ENCODE measurements at places on chromosomes 2 and 18. TPM values are rescaled to one million over a fixed set of nuclear protein-coding genes. Genes with fewer than 3 reads are reported as not detected.
A peak's percentile ranks its signal among the peaks of the same experiment; 100 is the strongest.

GRCh38 chr2:162215162-162215561, 28.1 kb downstream of the FAP start:
- DNase-seq: no peak
- H3K27ac ChIP-seq: no peak overlapping the region
- H3K27me3 ChIP-seq: peaks cover 11% of the 10 kb centered on the region
- no peaks in the 10 kb centered on the region for H3K4me1 ChIP-seq
- no peaks in the 10 kb centered on the region for H3K36me3 ChIP-seq
- H3K4me3 ChIP-seq: no peak overlapping the region

The RNF125 gene
- 43.3 TPM for total RNA-seq

DNA sequence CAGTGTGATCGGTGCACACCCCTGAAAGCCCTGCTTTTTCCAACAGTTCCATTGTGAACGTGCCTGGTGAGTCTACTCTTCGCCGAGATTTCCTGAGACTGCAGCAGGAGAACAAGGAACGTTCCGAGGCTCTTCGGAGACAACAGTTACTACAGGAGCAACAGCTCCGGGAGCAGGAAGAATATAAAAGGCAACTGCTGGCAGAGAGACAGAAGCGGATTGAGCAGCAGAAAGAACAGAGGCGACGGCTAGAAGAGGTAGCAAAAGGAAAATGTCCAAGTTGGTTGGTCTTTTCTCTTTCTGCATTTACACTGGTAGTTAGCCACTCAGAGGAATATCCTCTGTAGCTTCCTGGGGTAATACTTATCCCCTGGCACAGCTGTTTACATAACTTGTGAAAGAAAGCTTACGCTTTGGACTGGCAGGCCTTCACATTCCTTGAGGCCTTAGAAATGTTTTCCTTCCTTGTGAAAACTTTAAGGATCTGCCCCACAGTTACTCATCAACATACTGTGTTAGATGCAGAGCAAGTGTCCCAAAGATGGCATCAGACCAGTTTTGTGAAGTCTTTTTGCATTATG, 146.6 kb downstream of the MAP4K4 start:
- no peaks in the 10 kb centered on the region for H3K27me3 ChIP-seq
- peaks cover 23% of the 10 kb centered on the region for H3K36me3 ChIP-seq
- H3K27ac ChIP-seq: no peak overlapping the region
- DNase-seq: no peak
- H3K4me3 ChIP-seq: no peak overlapping the region

DNA sequence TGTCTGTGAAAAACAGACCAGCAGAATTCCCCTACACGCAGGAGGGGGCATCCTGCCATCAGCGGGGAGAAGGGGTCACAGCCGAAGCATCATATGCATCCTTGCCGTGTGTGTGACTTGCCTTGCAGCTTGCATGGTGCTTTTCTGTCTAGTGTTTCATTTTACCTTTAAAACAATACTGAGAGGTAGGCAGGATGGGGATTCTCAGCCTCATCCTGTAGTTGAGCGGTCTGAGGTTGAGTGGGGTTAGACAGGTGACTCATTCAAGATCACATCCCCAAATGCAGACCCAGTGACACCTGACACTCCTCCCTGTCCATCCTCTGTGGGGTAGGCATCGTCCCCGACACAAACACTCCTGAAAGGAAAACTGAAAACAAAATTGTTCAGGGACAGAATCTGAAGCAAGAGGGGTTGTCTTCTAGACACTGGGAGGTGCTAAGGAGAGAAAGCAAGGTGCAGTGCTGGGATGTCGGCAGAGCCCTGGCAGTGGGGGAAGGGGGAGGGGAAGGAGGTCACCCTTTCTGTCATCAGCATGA, 7.9 kb downstream of the ARL4C start:
- no peaks in the 10 kb centered on the region for H3K27me3 ChIP-seq
- DNase-seq: peak; percentile 82
- H3K4me3 ChIP-seq: peak overlapping the region; percentile 98
- peaks cover 91% of the 10 kb centered on the region for H3K4me1 ChIP-seq

The RAD51AP2 gene
- not detected for total RNA-seq

GRCh38 chr2:67930156-67930555, 132.6 kb downstream of the C1D start:
- H3K27ac ChIP-seq: no peak overlapping the region
- H3K36me3 ChIP-seq: no peaks in the 10 kb centered on the region
- no peak for DNase-seq
- H3K4me1 ChIP-seq: no peaks in the 10 kb centered on the region
- no peak overlapping the region for H3K4me3 ChIP-seq

DNA sequence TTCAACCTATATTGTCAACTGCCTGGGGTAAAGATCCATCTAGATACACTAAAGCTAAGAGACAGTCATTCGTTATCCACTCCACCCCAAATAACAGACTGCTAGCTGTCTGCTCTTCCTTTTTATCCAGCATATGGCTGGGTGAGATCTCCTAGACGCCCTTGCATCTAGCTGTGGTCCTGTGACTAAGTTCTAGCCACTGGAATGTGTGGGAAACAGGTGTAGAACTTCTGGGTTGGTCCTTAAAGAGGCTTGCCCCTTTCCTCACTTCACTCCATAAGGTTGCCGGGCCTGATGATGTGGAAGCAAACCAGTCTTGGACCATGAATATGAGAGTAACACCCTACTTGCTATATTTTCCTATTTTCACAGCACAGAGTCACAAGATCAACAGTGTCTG, 3.2 kb downstream of the COA5 start:
- peak overlapping the region; percentile 64 for H3K27ac ChIP-seq
- no peaks in the 10 kb centered on the region for H3K27me3 ChIP-seq
- peaks cover 47% of the 10 kb centered on the region for H3K4me1 ChIP-seq
- H3K36me3 ChIP-seq: peaks cover 15% of the 10 kb centered on the region

DNA sequence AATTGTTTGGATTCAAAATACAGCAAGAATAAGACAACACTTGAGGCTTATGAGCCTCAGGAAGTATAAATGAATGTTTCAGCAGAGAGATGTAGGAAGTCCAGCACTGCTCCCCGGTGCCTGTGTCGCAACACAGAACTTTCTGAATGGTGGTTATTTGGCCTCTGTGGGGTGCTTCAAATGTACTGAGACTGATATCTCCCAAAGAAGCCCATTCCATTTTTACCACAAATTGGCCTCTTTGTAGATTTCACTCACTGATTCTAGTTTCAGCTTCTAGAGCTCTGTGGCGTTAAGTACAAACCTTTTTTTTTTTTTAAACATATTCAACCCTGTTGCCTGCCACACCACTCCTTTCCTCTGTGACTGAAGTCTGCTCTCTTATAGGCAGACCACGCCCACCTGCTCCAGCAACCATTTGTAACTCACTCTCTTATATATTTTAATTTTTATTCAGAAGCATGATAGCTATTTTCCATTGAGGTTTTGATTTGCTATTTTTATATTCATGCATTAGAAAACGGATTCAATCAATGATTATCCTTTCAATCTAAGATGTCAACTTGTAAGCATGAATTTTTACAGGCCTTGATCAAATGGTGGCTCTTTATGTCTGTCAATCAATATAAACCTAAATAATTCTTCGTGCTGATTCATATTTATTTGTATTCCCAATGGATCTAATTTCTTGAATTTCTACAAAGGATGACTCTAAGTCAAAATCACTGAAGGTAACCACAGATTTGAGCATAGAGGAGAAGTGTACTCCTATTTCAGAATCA, 277.1 kb upstream of the CCDC68 start:
- no peaks in the 10 kb centered on the region for H3K36me3 ChIP-seq
- H3K27ac ChIP-seq: no peak overlapping the region
- H3K4me3 ChIP-seq: no peak overlapping the region

DNA sequence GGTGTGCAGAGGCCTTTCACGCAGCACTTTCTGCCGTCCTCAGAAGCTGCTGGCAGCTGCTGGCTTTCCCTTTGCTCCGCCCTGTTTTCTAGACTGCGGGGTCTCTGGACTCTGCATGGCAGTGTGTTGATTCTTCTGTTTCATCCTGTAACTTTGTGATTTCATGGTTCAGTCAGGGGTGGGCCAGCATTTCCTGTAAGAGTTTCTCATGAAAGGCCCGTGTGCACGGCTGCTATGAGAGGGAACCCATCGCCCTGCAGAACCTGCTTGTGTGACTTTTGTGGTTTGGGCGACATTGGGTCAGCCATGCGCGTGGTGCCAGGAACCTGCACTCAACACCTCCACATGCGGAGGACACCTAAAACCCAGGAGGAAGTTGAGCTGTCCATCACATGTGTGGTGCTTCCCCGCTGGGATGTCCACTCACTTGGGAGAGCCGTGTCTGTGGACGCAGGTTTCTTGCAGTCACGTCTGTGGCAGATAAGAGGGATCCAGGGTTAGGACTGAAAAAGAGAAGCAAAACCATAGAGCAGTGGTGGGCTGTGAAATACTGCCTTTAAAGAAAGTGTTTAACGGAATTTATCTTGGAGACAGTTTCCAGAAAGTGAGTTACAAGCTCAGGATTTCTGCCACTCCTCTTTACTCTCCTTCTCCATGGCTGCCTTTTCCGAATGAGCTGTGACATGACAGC, 167.3 kb upstream of the ALKAL2 start:
- H3K27ac ChIP-seq: no peak overlapping the region
- H3K4me1 ChIP-seq: peaks cover 44% of the 10 kb centered on the region
- peaks cover 37% of the 10 kb centered on the region for H3K27me3 ChIP-seq
- peaks cover 2% of the 10 kb centered on the region for H3K36me3 ChIP-seq
- no peak overlapping the region for H3K4me3 ChIP-seq

DNA sequence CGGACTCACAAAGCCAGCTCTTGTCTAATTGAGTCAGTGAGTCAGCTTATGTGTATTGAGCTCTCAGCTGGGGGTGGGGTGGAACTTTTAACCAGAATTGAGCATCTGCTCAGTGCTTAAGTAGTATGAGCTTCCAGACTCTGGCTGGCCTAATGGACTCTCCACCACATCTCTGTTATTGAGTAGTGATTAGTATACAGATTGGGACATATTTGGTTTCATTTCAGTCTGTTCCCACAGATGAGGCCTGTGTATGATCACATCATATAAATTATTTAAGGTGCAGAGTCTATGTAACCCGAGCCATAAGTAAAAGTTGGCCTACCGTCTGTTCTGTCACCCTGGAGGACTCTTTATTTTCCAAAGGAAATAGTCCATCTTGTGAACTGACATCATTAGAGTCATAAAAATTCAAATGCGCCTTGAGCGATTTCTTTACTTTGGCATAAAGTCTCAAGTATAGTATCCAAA, 152.1 kb downstream of the THSD7B start:
- H3K4me1 ChIP-seq: no peaks in the 10 kb centered on the region
- no peaks in the 10 kb centered on the region for H3K36me3 ChIP-seq
- H3K27ac ChIP-seq: no peak overlapping the region

DNA sequence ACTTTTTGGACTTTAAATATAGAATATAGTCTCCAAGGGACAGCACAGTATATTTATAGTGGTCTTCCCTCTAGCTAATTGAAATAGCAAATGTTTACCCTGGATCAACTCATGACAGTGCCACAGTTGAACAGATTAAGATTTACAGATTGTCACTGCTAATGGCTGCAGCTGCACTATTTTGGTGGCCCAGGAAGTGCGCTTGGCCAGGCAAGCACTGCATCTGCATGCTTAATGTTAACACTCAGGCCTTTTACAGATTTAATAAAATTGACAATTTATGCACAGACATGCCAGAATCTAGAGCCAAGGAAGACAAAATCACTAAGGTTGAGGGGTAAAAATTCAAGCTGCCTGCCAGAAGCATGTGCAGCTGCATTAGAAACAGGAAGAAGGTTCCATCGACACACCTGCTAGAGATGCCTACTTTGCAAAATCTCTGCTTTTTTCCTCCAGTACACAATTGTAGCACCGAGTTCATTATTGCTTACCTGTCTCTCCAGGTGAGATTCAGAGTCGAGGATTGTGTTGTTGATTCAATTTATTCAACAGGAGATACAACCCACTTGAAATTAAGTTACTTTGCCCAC, 1042.3 kb upstream of the NRXN1 start:
- no peak overlapping the region for H3K27ac ChIP-seq
- H3K4me1 ChIP-seq: no peaks in the 10 kb centered on the region
- no peak for DNase-seq
- no peak overlapping the region for H3K4me3 ChIP-seq
- H3K27me3 ChIP-seq: no peaks in the 10 kb centered on the region

GRCh38 chr2:215397632-215398341, 38.1 kb downstream of the FN1 start:
- peaks cover 25% of the 10 kb centered on the region for H3K27me3 ChIP-seq
- H3K36me3 ChIP-seq: no peaks in the 10 kb centered on the region
- no peak for DNase-seq
- no peaks in the 10 kb centered on the region for H3K4me1 ChIP-seq

The ZSWIM2 gene
- not detected for total RNA-seq

DNA sequence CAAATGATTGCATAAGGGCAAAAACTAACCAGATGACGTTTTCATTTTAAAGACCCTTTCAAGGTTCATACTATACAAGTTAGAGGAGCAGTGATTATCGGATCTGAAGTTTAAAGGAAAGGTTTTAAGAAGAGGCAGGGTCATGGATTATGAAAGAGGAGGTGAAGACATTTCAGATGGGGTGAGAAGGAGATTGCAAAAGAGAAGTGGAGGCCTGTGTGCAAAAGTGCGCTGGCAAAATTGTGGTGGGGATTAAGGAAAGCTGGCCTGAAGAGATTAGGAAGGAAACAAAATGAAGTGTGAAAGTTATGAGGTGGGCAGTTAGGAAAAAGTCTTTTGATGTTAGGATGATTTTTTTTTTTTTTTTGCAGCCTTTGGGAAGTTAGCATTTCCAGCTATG, 935.7 kb upstream of the FAM98A start:
- H3K27ac ChIP-seq: no peak overlapping the region
- H3K4me1 ChIP-seq: no peaks in the 10 kb centered on the region
- H3K27me3 ChIP-seq: no peaks in the 10 kb centered on the region
- no peak overlapping the region for H3K4me3 ChIP-seq

The ANKRD36 gene
- total RNA-seq: 36.1 TPM

DNA sequence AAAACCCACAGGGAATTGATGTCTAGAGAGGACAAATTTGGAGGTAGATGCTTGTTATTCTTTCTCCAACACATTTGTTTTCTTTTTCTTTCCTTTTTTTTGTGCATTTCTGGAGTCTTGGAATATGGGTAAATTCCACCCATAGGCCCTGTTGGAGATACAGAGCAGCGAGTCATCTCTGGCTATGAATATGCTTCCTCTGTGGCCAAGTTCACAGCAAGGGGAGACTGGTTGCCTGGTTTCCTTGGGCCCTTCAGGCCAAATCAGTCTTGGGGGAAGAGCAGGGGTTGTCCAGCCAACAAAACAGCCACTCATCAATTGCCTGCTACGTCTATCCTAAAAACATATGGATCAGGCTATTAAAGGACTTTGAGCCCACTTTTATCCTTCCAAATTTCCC, 27.5 kb downstream of the SP100 start:
- H3K4me1 ChIP-seq: peaks cover 73% of the 10 kb centered on the region
- H3K27ac ChIP-seq: no peak overlapping the region
- H3K4me3 ChIP-seq: no peak overlapping the region
- peaks cover 27% of the 10 kb centered on the region for H3K36me3 ChIP-seq
- no peak for DNase-seq
- H3K27me3 ChIP-seq: no peaks in the 10 kb centered on the region

GRCh38 chr18:22170421-22171257, 1.2 kb downstream of the GATA6 start:
- peaks cover 77% of the 10 kb centered on the region for H3K27me3 ChIP-seq
- H3K27ac ChIP-seq: no peak overlapping the region
- peaks cover 26% of the 10 kb centered on the region for H3K4me1 ChIP-seq
- H3K36me3 ChIP-seq: peaks cover 1% of the 10 kb centered on the region
- peak overlapping the region; percentile 91 for H3K4me3 ChIP-seq
